Thoracic aorta (tissue), 2 donors: ENCODE measurements at places on chromosomes 4 and X.

- H3K27me3 ChIP-seq, result no peaks in the 10 kb centered on the region
- H3K4me1 ChIP-seq, result peaks cover 32% of the 10 kb centered on the region
Observed at GRCh38 chr4:150115851-150116250, 37.6 kb downstream of the DCLK2 start.

GRCh38 chrX:13574600-13574999, 5.2 kb downstream of the EGFL6 start:
- no peaks in the 10 kb centered on the region for H3K4me1 ChIP-seq
- DNase-seq, result no peak
- no peaks in the 10 kb centered on the region for H3K36me3 ChIP-seq

DNA sequence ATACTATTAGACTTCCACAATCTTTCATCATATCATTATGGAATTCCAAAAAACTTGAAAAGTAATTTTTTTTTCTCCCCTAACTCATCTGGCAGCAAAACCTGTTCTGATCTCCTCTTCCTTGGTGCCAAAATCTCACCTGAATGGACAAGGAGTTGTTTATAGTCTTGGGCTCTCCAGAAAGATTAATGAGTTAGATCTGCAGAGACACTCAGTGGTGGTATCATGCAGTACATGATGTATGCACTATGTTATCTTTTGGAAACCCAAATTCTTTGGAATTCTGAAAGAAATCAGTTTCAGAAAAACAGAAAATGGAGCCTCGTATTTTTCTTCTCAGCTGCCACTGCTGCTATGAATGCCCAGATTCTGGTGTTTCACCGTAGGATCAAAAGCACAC, 11.7 kb downstream of the GPM6B start:
- H3K36me3 ChIP-seq, result no peaks in the 10 kb centered on the region
- no peaks in the 10 kb centered on the region for H3K4me1 ChIP-seq
- H3K4me3 ChIP-seq, result no peak overlapping the region
- H3K27me3 ChIP-seq, result no peaks in the 10 kb centered on the region
- no peak overlapping the region for H3K27ac ChIP-seq
- no peak for DNase-seq

GRCh38 chrX:2875798-2876399, 47.2 kb downstream of the GYG2 start:
- DNase-seq, result no peak
- no peaks in the 10 kb centered on the region for H3K36me3 ChIP-seq
- no peak overlapping the region for H3K4me3 ChIP-seq
- no peaks in the 10 kb centered on the region for H3K4me1 ChIP-seq

DNA sequence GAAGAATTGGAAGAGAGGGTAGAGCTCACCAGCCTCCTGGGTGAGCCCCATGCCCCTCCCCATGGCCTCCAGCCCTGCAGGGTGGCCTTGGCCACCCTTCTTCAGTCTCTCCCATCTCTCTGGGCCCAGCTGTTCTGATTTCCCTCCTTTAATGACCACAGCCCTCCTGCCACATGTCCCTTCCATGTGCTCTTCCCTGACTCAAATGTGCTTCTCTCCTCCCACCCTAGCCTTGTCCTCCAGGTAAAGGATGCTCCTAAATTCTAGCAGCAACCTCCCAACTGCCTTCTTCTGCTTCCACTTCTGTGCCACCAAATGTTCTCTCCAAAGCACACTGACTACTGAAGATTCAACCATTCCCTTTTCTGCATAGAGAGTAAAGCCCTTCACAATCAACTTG, 83.0 kb downstream of the ADRA2C start:
- H3K36me3 ChIP-seq, result no peaks in the 10 kb centered on the region
- H3K4me3 ChIP-seq, result no peak overlapping the region
- H3K27ac ChIP-seq, result no peak overlapping the region
- DNase-seq, result no peak
- no peaks in the 10 kb centered on the region for H3K4me1 ChIP-seq
- H3K27me3 ChIP-seq, result no peaks in the 10 kb centered on the region

DNA sequence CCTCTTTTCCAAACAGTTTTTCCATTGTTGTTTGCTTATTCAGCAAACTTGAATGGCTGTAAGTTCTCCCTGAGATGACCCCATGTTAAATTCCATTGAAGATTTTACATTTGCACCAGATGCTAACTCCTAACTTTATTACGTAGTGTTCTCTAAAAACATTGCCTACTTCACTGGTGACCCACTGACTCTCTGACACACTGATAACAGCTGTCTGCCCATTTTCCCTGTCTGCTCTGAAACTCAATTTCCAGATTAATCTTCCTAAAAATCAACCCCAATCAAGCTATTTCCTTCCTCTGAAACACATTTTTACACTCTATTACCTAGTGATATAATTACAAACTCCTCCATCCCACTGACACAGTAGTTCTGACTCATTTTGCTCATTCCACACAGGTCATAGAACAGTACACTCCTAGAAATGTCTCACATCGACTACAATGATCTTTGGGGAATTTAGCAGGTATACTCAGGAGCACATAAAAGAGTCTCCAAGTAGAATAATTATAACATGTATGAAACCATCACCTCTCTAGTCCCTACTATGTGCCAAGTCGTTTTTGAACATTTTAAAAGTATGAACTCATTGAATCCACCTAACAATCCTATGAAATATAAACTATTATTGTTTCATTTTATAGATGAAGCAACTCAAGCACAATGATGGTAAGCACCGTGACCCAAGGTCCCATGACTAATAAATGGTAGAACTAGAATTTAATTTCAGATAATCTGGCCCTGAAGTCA, 210.9 kb downstream of the SLIT2 start:
- H3K27ac ChIP-seq, result no peak overlapping the region
- H3K4me1 ChIP-seq, result no peaks in the 10 kb centered on the region
- no peaks in the 10 kb centered on the region for H3K36me3 ChIP-seq
- H3K27me3 ChIP-seq, result no peaks in the 10 kb centered on the region
- DNase-seq, result no peak
- H3K4me3 ChIP-seq, result no peak overlapping the region

- H3K4me1 ChIP-seq, result no peaks in the 10 kb centered on the region
- no peak overlapping the region for H3K27ac ChIP-seq
- DNase-seq, result no peak
- no peaks in the 10 kb centered on the region for H3K27me3 ChIP-seq
- no peaks in the 10 kb centered on the region for H3K36me3 ChIP-seq
Observed at GRCh38 chr4:165124488-165124887, 11.8 kb upstream of the TMEM192 start.

DNA sequence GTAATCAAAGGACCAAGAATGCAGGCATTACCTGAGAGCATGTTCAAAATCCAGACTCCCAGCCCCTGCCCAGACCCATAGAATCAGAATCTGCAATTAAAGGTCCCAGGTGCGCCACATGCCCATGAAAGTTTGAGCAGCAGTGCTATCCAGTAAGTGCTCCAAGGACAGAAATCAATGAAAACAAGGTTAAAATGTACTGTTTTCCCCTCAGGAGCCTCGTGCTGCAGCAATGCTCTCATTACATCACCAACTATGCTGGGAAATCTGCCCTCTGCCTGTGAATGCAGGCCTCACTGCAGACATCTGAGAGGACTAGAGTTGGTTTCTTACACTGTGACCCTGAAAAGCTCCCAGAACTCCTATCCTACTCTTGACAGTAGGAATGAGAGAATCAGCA, 21.1 kb downstream of the ANXA5 start:
- no peak overlapping the region for H3K27ac ChIP-seq
- no peaks in the 10 kb centered on the region for H3K4me1 ChIP-seq
- H3K27me3 ChIP-seq, result no peaks in the 10 kb centered on the region
- peaks cover 43% of the 10 kb centered on the region for H3K36me3 ChIP-seq
- H3K4me3 ChIP-seq, result no peak overlapping the region

GRCh38 chrX:19609541-19609940, 94.2 kb upstream of the MAP3K15 start:
- no peak for DNase-seq
- no peaks in the 10 kb centered on the region for H3K27me3 ChIP-seq
- no peaks in the 10 kb centered on the region for H3K4me1 ChIP-seq
- no peaks in the 10 kb centered on the region for H3K36me3 ChIP-seq
- no peak overlapping the region for H3K4me3 ChIP-seq

- no peak overlapping the region for H3K27ac ChIP-seq
- no peaks in the 10 kb centered on the region for H3K27me3 ChIP-seq
- no peak overlapping the region for H3K4me3 ChIP-seq
Observed at GRCh38 chr4:117793845-117794480, 240.3 kb upstream of the NDST3 start.

DNA sequence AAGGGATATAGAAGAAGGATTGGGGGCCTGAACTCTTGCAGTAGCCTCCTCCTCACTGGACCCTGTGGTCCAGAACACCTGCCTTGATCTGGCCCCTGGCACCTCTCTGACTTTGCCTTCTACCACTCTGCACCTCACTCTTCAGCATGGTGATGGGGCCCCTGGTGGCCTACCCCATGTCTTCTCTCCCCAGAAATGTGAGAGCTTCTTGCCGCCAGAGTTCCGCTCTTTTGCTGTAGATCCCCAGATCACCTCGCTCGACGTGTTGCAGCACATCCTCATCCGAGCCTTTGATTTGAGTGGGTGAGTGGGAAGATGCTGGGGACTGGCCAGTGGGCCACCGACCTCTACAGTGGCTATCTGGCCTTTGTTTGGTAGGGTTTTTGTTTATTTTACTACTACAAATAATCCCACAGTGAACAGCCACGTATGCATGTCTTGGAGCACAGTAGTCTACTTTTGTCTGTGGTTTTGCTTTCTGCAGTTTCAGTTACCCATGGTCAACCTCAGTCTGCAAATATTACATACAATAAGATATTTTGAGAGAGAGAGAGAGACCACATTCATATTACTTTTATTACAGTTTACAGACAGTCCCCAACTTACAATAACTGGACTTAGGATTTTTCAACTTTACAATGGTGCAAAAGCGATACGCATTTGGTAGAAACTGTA, 1.8 kb downstream of the TBC1D25 start:
- peaks cover 8% of the 10 kb centered on the region for H3K4me1 ChIP-seq
- no peak for DNase-seq
- no peaks in the 10 kb centered on the region for H3K27me3 ChIP-seq
- H3K4me3 ChIP-seq, result no peak overlapping the region
- H3K36me3 ChIP-seq, result peaks cover 3% of the 10 kb centered on the region

DNA sequence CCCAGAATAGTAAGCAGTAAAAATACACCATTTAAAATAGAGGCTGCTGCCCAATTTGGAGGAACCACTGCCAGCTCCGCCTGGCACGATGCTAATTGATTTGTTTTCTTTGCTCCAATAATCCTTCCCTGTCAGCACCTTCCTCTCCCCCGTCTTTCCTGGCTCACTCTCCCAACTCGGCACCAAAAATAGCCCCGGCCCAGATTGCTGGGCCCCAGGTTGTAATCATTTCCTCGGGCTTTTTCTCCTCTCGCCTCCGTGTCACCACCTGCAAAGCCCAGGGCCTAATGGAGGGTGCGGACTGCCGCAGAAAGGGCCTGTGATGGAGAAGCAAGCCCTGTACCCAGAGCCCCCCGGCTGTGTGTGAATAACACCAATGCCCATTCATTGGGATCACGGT, 197.6 kb upstream of the PSAPL1 start:
- H3K4me1 ChIP-seq, result peaks cover 5% of the 10 kb centered on the region
- H3K27ac ChIP-seq, result no peak overlapping the region
- no peak for DNase-seq
- H3K36me3 ChIP-seq, result no peaks in the 10 kb centered on the region

DNA sequence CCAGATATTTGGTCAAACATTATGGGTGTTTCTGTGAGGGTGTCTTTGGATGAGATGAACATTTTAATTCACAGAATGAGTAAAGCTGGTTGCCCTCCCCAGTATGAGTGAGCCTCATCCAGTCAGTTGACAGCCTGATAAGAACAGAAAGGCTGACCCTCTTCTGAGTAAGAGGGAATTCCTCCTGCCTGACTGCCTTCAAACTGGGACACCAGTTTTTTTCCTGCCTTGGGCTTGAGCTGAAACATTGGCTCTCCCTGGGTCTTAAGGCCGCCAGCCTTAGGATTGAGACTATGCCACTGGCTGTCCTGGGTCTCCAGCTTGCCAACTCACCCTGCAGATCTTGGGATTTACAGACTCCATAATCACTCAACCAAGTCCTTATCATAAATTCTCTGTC, 14.5 kb upstream of the MAML3 start:
- H3K27me3 ChIP-seq, result no peaks in the 10 kb centered on the region

DNA sequence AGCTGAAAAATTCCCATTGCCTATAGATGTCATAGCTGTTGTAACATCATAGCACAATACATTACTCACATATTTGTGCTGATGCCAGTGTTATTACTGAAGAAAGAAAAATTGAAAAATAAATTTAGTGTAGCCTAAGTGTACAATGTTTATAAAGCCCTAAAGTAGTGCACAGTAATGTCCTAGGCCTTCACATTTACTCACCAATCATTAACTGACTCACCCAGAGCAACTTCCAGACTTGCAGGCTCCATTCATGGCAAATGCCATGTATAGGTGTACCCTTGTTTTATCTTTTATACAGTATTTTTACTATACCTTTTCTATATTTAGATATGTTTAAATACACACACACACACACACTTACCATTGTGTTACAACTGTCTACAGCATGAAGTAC, 265.4 kb upstream of the MAGEB18 start:
- no peaks in the 10 kb centered on the region for H3K27me3 ChIP-seq
- H3K4me3 ChIP-seq, result no peak overlapping the region
- no peak for DNase-seq
- no peak overlapping the region for H3K27ac ChIP-seq

- no peaks in the 10 kb centered on the region for H3K36me3 ChIP-seq
- H3K4me1 ChIP-seq, result peaks cover 8% of the 10 kb centered on the region
- peak; percentile 14 for DNase-seq
- peak overlapping the region; percentile 34 for H3K4me3 ChIP-seq
Observed at GRCh38 chr4:76546759-76547742, 112.0 kb downstream of the SHROOM3 start.

GRCh38 chr4:29046781-29047180, 1673.4 kb upstream of the PCDH7 start:
- H3K36me3 ChIP-seq, result no peaks in the 10 kb centered on the region
- H3K4me3 ChIP-seq, result no peak overlapping the region
- no peak for DNase-seq
- no peak overlapping the region for H3K27ac ChIP-seq
- no peaks in the 10 kb centered on the region for H3K27me3 ChIP-seq

- no peak overlapping the region for H3K4me3 ChIP-seq
- no peaks in the 10 kb centered on the region for H3K4me1 ChIP-seq
- H3K27me3 ChIP-seq, result no peaks in the 10 kb centered on the region
- H3K36me3 ChIP-seq, result no peaks in the 10 kb centered on the region
- no peak for DNase-seq
Observed at GRCh38 chr4:174373821-174374220, 90.1 kb downstream of the CEP44 start.

DNA sequence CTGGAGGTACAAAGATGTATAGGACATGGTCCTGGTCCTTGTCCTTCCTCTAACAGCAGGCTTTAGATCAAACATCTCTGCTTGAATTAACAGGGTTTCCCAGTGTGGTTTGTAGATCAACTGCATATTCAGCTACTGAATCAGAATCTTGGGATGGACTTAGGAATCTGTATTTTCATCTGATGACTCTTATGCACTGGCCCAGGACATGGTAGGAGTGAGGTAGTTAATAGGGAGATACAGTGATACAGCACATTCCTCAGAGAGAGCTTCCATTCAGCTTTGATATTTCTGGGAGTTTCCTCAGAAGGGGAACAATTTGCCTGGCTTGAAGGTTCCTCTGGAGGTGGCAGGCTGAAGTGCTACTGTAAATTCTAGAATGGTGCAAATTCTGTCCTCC, 203.1 kb downstream of the LARP7 start:
- no peak for DNase-seq
- H3K4me1 ChIP-seq, result no peaks in the 10 kb centered on the region
- H3K36me3 ChIP-seq, result no peaks in the 10 kb centered on the region
- H3K4me3 ChIP-seq, result no peak overlapping the region

- H3K36me3 ChIP-seq, result no peaks in the 10 kb centered on the region
- H3K27me3 ChIP-seq, result no peaks in the 10 kb centered on the region
- no peak overlapping the region for H3K4me3 ChIP-seq
- H3K27ac ChIP-seq, result no peak overlapping the region
- no peak for DNase-seq
Observed at GRCh38 chr4:134544303-134544770, 342.7 kb upstream of the PABPC4L start.

- H3K27ac ChIP-seq, result no peak overlapping the region
- DNase-seq, result no peak
- H3K27me3 ChIP-seq, result no peaks in the 10 kb centered on the region
- no peak overlapping the region for H3K4me3 ChIP-seq
Observed at GRCh38 chr4:37393321-37393720, 148.8 kb downstream of the NWD2 start.
